Renal pelvis (tissue), 12 donors: ENCODE measurements at places on chromosomes 3 and 15. TPM values are rescaled to one million over a fixed set of nuclear protein-coding genes. Genes with fewer than 3 reads are reported as not detected.

GRCh38 chr3:65330072-65330471 is 642.3 kb upstream of the ADAMTS9 start:
- DNase-seq = no peak

GRCh38 chr3:106309274-106309673 is 440.5 kb upstream of the CBLB start:
- no peak for DNase-seq

DNA sequence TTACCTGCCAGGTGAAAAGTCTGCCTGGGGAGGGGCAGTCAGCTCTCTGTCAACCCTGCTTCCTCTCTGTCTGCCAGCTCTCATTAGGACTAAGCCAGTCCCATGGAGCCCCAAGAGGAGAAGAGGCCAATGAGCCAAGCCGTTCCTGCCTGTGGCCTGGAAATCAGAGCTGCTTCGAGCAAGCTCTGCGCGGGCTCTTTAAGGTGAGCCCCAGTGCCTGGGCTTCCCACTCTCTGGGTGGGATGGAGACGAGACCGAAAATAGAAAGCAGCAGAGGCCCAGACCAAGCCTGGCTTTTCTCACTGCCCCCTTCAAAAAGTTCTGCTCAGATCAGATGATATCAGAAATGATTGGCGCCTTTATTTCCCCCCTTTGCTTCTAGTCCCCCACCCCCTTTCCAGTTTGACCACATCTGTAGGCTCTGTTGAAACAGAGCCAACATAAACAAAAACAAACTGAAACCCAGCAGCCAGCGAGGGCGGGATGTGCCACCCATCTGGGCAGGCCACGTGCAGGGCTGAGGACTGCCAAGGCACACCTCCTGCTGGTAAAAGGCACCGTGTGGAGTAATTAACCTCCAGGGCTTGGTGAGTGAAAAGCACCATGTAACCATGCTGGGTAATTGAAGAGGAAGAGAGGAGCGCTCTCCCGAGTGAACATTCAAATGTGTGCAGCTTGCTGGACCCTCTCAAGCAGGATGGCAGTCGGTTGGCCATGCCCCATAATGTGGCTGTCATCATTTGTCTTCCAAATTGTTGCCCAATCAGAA is 471.0 kb upstream of the PROK2 start:
- DNase-seq = peak; percentile 84

DNA sequence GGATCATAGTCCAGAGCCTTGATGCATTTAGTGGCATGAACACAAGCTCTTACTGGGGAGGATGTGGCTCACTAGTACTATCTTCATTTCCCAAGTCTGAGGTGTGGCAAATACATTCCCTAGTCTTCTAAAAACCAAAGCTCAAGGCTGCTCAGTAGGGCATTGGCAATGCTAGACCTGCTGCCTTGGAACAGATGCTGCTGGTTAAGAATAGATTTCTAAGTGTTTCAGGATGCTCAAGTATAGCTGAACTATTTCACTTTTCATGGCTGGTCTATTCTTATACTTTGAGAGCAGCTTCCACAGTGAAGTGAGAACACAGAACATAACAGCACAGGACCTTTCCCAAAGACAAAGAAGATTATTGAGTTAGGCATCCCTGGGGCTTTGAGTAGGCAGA is 178.8 kb downstream of the CHST2 start:
- no peak for DNase-seq

- no peak for DNase-seq
These were observed 77.2 kb downstream of the IL1RAP start for GRCh38 chr3:190591080-190591479.

DNA sequence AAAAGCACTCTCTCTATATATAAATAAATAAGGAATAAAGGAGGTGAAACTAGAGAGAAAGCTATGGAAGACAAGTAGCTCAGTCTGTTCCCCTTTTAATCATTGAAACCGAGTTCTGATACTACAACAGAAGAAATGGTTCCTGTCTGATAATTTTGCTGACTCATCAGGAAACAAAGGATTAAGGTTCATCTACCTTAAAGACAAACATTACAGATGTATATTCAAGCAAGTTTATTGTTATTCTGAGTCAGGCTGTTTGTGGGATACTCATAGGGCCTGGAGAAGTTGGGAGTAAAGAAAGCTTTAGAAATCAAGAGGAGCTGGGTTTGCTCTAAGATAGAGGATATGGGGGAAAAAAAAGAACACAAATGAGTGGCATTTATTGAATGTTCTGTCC is 566.0 kb downstream of the ROBO2 start:
- no peak for DNase-seq

- no peak for DNase-seq
These were observed 48.1 kb downstream of the PTPN9 start for GRCh38 chr15:75531041-75531450.

- no peak for DNase-seq
These were observed 77.2 kb downstream of the IL12A start for GRCh38 chr3:160065786-160066185.

- DNase-seq = no peak
These were observed 113.7 kb downstream of the LRIG1 start for GRCh38 chr3:66386925-66387650.

DNA sequence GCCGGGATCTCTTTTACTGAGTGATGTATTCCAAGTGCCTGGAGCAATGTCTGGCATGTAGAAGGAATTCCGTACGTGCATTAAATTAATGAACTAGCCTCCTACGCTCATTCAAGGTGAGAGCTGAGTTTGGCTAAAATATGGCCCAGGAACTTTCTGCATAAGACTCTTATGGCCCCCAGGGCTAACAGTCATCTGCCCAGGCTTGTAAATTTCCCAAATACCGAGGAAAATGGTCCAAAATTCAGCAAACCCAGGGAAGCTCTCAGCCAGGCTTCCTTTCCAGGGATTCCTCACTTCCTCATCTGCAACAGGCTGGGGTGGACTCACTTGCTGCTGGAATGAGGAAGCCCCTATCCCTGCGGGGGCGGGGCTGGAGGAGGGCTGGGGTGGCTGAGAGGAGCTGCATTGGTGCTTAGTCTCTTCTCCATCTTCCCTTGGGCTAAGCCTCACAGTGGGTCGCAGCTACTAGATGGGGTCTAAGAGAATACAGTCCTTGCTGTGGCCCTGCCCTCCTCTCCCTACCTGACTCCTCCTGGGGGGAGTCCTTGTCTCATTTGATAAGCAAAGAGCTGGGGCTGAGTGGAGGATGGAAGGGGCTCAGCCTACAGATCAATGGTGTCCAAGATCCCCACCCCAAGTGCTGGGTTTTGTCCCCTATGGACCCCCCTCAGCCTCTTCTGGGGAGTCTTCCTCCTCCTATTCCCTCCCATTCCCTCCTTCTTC is 28.5 kb upstream of the APOD start:
- DNase-seq = no peak

DNA sequence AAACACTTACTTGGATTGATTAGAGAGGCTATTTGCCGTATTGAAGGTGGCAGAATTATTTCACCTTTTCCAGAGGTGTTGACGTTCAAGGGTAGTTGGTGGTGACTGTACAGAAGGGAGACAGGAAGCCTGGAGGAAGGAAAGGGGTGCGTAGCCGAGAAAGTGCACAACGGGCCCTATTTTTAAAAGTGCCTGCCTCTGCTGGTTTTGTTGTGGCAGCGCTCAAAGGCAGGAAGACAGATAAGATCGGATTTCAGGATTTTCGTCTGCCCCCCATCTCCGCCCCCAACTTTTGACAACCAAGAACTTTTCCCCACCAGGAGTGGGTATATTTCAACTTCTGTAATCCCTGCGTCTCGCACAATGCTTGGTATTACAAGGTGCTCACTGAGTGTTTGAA is 38.5 kb downstream of the SMAD3 start:
- DNase-seq = no peak

GRCh38 chr3:162142511-162142910 is 645.9 kb downstream of the OTOL1 start:
- no peak for DNase-seq

DNA sequence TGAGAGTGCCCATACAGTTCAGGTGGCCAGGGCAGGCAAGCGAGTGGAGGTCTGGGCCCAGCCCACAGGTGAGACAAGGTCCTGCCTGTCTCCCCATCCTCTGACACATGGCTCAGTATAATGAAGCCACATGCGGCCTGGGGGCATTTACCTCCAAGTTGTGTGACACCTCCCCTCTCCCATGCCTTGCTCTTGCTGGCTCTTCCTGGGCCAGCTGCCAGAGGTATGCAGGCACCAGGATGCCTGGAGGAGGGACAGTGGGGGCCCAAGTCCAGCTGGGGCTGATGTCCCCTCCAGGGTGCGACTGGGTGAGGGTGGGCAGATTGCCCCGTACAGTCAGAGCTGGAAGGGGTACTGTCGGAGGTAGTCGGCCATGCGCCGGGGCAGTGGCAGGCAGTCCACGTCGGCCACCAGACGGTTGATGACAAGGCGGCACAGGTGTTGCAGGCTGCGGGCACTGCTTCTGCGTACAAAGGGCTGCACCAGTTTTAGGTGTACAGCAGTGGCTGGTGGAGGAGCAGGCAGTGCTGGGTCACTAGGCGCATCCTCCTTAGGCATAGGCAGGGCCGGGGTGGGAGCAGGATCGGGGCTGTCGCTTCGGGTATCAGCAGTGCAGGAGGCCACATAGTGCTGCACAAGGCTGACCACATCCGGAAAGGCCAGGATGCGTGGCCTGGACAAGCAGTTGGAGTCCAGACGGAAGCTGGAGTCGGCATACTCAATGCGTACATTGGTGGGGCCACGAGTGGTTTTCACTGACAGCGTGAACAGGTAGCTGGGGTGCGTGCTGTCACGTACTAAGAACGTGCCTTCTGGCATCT is 4.1 kb downstream of the CISH start:
- no peak for DNase-seq

CCDC191 gene
- 31.5 TPM for polyA plus RNA-seq

DNA sequence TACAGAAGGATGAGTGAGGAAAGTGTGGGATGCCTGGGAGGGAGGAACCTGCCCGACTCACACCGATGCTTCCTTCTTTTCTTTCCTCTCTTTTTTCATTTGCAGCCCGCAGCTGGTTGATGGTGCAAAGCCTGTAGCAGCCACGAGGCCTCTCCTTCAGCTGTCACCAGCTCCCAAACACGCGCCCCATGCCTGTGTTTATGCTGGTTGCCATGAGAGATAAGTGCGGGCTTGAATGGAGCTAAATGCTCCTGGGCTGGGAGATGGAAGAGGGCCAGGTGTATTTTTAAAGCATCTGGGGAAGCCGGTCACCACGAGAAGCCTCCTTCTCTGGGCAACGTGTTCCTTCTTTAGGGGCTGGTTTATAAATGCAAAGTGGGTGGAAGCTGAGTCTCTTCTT is 9.3 kb downstream of the COLQ start:
- peak; percentile 63 for DNase-seq
